GM23248 (cell line): ENCODE measurements at places on chromosomes 4 and X.
A peak's percentile ranks its signal among the peaks of the same experiment; 100 is the strongest.

DNA sequence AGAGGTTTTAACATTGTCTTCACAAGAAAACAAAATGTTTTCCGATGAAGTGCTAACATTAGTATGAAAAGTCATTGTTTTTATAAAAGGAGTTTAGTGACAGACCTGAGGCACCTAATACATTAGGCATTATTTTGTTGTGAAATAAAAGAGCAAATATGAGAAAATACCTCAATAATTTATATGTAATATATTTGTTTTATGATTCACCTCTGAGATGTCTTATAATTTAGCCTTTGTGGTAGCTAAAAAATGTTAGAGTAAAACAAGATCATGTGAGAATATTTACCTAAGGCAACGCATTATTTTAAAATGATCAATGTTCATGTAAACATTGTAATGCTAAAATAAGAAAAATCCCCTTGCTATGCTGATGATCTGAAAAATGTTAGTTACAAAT is 100.9 kb upstream of the WDFY3 start:
- no peak for DNase-seq

DNA sequence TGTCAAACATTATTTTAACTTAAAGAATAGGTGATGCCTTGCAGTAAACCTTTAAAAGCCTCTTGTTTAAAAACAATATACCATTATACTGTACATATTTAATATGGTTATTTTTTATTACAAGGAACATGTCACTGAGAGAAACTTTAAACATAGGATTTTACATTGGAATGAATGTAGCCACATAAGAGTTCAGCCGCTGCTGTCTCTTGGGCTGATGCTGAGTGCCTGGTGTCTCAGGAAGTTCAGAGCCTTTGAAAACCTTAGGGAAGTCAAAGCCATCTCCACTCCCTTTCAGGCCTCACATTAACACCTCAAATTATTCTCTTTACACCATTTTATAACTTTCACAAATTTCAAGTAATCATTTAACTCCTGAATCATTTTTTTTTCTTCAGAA is 93.5 kb upstream of the DKK2 start:
- no peak for DNase-seq

- peak; percentile 87 for DNase-seq
Measured at GRCh38 chr4:84673475-84674240, 90.7 kb downstream of the CDS1 start.

GRCh38 chr4:127309369-127310102 is 323.2 kb upstream of the INTU start:
- DNase-seq, result peak; percentile 43

DNA sequence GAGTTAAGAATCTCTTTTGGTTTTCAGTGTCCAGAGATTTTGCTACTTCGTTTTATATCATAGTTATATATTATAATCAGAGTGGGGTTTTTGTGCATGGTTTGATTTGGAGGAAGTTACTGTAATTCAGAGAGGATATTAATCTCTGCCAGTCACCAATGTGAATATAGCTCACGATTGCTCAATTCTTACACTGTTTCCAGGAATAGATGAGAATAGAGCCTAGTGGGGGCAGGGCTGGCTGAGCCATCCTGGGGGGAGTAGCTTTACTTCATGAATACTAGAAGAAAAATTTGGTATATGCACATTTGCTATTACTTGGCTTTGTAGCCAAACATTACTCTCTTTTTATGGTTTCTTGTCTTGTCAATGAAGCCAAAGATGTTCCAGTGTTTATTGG is 60.9 kb upstream of the TRPC3 start:
- peak; percentile 51 for DNase-seq

DNA sequence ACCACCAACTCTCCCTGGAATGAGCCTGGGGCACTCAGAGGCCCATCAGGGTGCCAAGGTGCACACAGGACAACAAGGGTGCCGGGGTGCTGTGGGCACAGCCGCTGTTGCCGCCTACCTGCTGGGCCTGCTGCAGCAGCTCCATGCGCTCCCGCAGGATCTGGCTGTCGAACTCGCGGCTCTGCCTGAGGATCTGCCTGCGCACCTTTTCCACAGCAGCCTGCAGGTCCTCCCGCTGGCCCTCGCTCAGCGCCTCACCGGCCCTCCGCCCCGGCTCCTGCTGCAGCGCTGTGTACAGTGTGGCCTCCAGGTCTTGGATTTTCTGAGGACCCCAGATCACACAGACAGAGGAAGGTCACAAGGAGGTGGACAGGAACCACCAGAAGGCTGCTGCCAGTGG is 17.6 kb upstream of the C4orf50 start:
- no peak for DNase-seq

- DNase-seq, result peak; percentile 57
Measured at GRCh38 chr4:152304220-152304619, 231.7 kb downstream of the FBXW7 start.

DNA sequence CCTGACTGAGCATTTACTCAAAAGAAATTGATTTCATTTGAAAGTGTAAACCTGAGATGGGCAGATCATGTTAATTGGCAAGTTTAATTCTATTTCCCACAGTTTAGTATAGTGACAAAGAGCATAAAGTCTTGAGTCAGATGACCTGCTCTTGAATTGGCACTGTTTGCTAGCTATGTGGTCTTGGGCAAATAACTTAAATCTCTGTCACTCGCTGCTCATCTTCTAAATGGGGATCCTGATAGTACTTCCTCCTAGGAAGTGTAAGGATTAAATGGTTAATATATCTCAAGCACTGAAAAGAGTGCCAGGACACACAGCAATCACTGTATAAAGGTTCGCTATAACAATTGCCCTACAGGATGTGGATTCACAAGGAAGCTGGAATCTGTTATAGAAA is 242.8 kb upstream of the JADE1 start:
- peak; percentile 57 for DNase-seq

DNA sequence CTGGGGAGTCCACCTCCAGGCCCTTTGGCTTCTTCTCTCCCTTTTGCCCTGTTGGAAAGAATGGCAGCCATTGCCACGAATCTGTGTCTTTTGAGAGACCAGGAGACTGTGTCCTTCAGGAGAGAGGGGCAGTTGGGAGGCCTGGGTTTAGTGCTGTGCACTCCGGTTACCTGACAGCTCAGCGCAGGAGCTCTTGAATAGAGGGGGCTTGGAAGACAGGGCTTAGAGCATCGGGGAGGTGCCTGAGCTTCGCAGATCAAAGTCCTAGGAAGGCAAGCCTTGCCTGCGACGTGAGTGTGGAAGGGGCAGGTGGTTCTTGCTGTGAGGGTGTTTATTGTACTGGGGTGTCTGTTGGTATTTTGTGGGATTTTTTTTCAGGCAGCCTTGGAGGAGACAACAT is 41.9 kb upstream of the TADA2B start:
- DNase-seq, result no peak

- no peak for DNase-seq
Measured at GRCh38 chrX:31981546-31982062, 909.8 kb upstream of the FTHL17 start.

- DNase-seq, result no peak
Measured at GRCh38 chr4:71604785-71605184, 179.1 kb downstream of the GC start.

- DNase-seq, result no peak
Measured at GRCh38 chr4:47065051-47065481, 33.7 kb downstream of the GABRB1 start.

DNA sequence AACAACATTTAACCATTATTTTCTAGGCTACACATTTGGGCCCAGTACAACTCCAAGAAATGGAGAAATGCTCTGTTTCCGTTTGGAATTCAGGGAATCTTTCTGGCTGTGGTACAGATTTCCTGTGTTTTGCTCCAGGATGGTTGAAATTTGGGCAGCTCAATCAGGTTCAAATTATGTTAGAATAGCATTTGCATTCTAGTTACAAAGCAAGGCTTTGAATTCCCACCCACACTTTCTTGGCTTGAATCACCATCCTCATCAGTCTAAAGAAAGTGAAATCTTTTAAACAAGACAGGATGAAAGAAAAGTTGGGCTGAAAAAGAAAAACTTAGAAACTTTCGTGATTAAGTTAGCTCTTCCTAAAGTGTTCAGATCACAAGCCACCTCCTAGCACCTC is 98.1 kb upstream of the VCX3B start:
- DNase-seq, result no peak

- peak; percentile 37 for DNase-seq
Measured at GRCh38 chr4:152807294-152807829, 27.6 kb downstream of the ARFIP1 start.

- DNase-seq, result no peak
Measured at GRCh38 chrX:134459683-134460004, 321 bp upstream of the HPRT1 start.

DNA sequence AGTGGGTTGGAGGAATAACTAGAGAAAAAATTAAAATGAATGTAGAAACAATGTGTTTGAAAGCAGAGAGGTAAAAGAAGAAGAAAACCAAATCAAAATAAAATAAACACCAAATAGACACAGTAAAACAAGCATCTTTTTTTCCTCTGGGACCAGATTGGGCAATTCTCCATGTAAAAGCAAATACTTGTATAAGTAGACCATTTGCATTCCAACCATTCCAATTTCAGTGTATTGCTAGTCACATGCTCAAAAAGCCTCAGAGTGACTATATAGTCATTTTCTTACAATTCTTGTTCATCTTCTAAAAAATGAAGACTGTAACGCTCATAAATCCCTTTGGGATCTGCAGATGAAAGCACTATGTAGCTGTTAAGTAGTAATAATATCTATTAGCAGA is 969.5 kb downstream of the PCDH18 start:
- peak; percentile 1 for DNase-seq

- DNase-seq, result peak; percentile 30
Measured at GRCh38 chrX:130080791-130081367, 29.4 kb downstream of the ELF4 start.

- DNase-seq, result no peak
Measured at GRCh38 chrX:19964017-19964710, 26.7 kb downstream of the BCLAF3 start.

DNA sequence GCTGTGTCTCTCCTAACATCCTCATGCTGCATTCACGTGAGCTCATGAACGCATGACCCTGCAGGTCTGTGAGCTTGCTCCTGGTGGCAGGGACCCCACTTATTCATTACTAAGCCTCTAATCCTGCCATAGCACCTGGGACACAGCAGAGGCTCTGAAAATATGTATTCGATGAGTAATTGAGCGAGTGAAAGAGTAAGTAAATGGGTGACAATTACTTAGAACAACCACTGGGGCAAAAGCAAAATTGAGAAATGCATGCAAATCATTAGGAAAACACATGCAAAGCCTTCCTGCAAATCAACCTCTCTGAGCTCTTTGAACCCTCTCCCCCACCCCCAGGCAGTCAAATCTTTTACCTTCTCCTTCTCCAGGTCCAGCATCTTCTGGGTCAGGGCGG is 23.6 kb upstream of the C4orf50 start:
- no peak for DNase-seq

GRCh38 chrX:111353793-111354192 is 58.2 kb downstream of the DCX start:
- no peak for DNase-seq

GRCh38 chr4:115332078-115332477 is 218.7 kb upstream of the NDST4 start:
- DNase-seq, result no peak

GRCh38 chrX:74248889-74249288 is 55.1 kb upstream of the ZCCHC13 start:
- DNase-seq, result peak; percentile 24

- no peak for DNase-seq
Measured at GRCh38 chr4:184715526-184715925, 18.4 kb downstream of the CENPU start.

DNA sequence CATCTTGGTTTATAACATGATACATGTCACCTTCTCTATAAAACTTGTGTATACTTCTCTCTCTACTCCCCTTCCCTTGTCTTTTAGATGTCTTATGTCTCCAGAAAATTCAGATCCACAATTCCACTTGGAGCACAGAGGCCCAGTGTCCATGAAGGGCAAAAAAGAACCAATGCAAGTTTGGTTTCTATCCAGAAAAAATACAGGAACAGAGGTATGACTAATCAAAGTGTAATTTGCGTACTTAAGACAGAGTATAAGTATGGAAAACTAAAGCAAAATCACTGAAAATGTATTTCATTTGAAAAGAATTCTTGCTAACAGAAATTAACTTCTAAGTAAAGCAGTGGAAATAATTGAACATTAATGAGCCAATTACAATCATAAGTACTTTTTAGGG is 46.2 kb downstream of the GUCY1B1 start:
- DNase-seq, result peak; percentile 26

GRCh38 chr4:143240939-143241679 is 56.4 kb downstream of the USP38 start:
- DNase-seq, result no peak

- no peak for DNase-seq
Measured at GRCh38 chr4:179017581-179017980, 1575.3 kb upstream of the AGA start.

GRCh38 chr4:137651128-137651527 is 118.8 kb upstream of the PCDH18 start:
- peak; percentile 50 for DNase-seq

DNA sequence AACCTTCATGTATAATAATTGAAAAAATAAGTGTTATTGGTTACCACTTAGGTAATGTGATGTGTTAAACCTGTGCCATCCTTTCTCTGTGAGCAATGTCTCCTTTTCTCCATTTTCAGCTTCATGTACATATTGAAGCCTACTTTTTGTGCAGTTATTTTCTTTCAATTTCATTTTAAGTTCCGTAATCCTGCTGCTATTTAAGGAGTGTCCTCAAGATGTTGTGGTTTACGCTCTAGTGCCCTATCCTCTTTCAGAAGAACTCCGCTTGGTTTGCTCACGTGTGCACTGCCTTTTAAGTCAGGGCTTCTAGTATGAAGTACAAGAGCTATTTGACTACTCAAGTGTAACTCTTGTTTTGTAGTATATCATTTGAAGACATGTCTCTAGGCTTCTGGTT is 2253.2 kb upstream of the TENM3 start:
- no peak for DNase-seq

DNA sequence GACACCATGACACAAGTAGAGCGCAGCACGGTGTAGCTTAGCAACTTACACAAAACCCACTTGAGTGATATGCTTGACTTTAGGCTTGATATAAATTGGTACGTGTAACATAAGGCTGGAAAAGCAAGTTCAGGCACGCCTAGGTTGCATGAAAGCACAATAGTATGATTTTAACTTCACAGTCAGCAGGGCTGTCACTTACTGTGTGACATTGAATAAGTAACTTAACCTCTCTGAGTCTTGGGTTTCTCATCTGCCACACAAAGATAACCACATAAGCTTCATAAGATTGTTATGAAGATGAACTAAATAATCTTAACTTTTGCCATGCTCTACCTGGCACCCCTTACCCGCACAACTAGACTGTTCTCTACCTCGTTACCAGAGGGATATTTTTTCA is 9.5 kb downstream of the SRD5A3 start:
- no peak for DNase-seq

GRCh38 chr4:15336410-15337167 is 91.2 kb upstream of the C1QTNF7 start:
- DNase-seq, result peak; percentile 69

GRCh38 chr4:122695226-122695625 is 37.3 kb upstream of the BBS12 start:
- no peak for DNase-seq

DNA sequence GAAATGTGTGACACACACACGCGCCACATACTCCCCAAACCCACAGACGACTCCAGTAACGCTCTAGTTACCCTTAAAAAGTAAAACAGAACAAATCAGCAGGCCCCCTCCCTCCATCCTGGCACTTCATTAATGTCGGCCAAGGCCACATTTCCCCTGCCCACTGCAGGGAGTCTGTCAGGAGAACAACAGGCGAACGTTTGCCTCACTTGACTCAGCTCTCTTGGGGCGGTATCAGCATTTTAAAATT is 671 bp upstream of the FHIP1A start:
- no peak for DNase-seq

GRCh38 chr4:61380865-61381264 is 180.7 kb downstream of the ADGRL3 start:
- no peak for DNase-seq
